ENCODE measurements at places on chromosomes 7 and 10. TPM values are rescaled to one million over a fixed set of nuclear protein-coding genes. Genes with fewer than 3 reads are reported as not detected.

Gene CRHR2
- 0.39 TPM for total RNA-seq

Gene IGFBP1
- not detected for total RNA-seq

Gene TMEM130
- 0.81 TPM for total RNA-seq

Gene NAT16
- 1.4 TPM for total RNA-seq

- H3K27ac ChIP-seq, result no peak overlapping the region
- peaks cover 50% of the 10 kb centered on the region for H3K4me1 ChIP-seq
- DNase-seq, result no peak
- no peak overlapping the region for H3K4me3 ChIP-seq
Measured at GRCh38 chr7:43645699-43646226, 62.9 kb downstream of the STK17A start.

- DNase-seq, result no peak
- no peaks in the 10 kb centered on the region for H3K36me3 ChIP-seq
- peak overlapping the region; percentile 69 for H3K27ac ChIP-seq
Measured at GRCh38 chr10:92750791-92751533, 61.2 kb downstream of the HHEX start.

DNA sequence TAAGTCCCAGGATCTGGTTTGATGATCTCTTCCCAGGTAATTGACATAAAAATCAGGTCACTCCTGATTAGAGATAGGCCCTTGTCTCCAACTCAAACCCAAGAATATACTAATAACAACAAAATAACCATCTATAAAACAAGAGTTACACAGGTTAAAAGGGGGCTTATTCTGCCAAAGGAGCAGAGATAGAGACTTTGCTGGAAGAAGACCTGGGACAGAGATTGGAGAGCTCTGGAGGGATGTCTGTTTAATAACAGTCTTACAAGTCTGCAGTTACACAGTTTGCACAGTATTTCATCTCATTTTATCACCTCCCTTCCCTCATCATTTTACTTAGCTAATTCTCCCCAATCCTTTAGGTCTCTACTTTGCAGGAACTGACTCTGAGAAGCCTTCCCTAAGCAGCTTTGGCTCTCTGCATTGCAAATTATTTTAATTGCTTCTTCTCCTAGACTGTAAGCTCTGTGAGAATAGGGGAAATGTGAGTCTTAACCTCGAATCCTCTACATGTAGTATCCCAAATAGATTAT, 3.7 kb upstream of the ZNF438 start:
- H3K27ac ChIP-seq, result no peak overlapping the region
- H3K36me3 ChIP-seq, result no peaks in the 10 kb centered on the region

Gene DKK1
- 1.7 TPM for total RNA-seq

GRCh38 chr10:51100221-51100620, 25.9 kb downstream of the PRKG1 start:
- peaks cover 12% of the 10 kb centered on the region for H3K4me1 ChIP-seq
- no peak overlapping the region for H3K27ac ChIP-seq
- no peaks in the 10 kb centered on the region for H3K36me3 ChIP-seq
- no peak overlapping the region for H3K4me3 ChIP-seq

DNA sequence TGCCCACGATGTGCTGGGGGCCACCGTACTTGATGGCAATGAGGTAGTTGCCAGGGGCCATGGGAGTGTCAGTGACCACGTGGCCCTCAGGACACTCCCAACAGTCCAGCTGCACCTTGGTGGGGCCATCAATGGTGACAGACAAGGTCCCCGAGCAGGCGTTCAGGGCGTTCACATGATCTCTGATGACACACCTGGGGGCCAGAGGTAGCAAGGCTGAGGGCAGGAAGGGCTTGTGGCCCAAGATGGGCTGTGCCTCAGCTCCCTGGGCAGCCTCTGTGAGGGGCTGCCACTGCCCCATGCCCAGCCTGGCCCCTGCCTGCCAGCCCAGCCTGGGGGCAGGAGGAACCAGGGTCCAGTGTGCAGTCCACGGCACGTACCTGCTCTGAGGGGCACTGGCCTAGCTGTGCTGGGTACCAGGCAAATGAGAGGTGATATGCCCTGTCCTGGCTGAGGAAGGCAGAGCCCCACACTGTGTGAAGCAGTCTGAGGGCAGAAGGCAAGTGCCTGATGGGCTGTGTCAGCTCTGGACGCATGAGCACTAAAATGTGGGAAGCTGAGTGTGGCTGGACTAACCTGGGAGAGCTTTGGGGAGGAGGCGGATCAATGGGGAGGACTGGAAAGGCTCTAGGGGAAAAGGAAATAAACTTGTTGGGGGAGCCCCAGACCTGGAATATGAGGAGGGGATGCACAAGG, 3.5 kb upstream of the KCP start:
- no peaks in the 10 kb centered on the region for H3K36me3 ChIP-seq
- no peak overlapping the region for H3K27ac ChIP-seq
- no peak overlapping the region for H3K4me3 ChIP-seq
- peaks cover 19% of the 10 kb centered on the region for H3K27me3 ChIP-seq

GRCh38 chr10:124300224-124300623, 118.5 kb downstream of the OAT start:
- no peaks in the 10 kb centered on the region for H3K4me1 ChIP-seq

DNA sequence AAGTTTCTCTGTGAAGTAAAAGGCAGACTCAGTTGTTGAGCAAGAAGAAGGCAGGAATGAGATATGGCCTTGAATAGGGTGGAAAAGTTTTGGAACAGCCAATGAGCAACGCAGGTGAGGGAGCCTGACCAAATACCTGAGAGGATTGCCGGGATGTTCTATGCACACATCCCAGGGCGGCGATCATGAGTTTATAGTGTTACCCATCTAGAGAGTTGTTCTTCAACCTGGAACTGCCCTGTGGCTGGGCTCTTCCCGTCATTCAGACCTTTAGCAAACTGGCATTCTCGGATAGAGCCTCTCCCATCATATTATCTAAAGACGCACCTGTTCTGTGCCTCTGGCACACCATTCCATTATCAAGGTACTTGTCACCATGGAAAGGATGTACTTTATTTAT, 103.0 kb upstream of the KIF5B start:
- no peak overlapping the region for H3K27ac ChIP-seq
- H3K4me1 ChIP-seq, result no peaks in the 10 kb centered on the region
- no peak overlapping the region for H3K4me3 ChIP-seq
- DNase-seq, result no peak
- H3K27me3 ChIP-seq, result no peaks in the 10 kb centered on the region

DNA sequence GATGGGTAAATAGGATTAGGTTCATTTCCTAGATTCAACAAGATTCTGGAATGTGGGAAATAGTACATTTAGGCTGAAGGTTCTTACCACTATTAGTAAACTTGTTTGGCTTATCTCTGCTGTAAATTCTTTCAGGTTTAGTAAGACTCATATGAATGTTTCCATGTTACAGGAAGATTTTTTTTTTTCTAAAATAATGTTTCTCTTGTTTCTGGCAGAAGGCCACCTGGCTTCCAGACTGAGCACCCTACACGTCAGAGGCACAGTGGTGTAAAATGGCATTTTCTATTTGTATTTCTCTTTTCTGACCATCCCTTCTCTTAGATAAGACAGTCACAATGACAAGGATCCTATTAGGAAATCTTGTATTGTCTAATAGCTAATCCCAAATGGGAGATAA, 22.7 kb upstream of the AASS start:
- no peak overlapping the region for H3K27ac ChIP-seq
- no peaks in the 10 kb centered on the region for H3K36me3 ChIP-seq
- no peak for DNase-seq

GRCh38 chr7:92835261-92835850, 1.0 kb downstream of the CDK6 start:
- H3K4me3 ChIP-seq, result peak overlapping the region; percentile 91
- no peaks in the 10 kb centered on the region for H3K27me3 ChIP-seq
- peak overlapping the region; percentile 41 for H3K27ac ChIP-seq
- peak; percentile 64 for DNase-seq
- no peaks in the 10 kb centered on the region for H3K36me3 ChIP-seq
- H3K4me1 ChIP-seq, result peaks cover 6% of the 10 kb centered on the region

GRCh38 chr10:106506526-106507283, 657.8 kb downstream of the SORCS1 start:
- H3K27me3 ChIP-seq, result no peaks in the 10 kb centered on the region
- no peaks in the 10 kb centered on the region for H3K4me1 ChIP-seq
- H3K4me3 ChIP-seq, result no peak overlapping the region
- DNase-seq, result no peak
- no peaks in the 10 kb centered on the region for H3K36me3 ChIP-seq

DNA sequence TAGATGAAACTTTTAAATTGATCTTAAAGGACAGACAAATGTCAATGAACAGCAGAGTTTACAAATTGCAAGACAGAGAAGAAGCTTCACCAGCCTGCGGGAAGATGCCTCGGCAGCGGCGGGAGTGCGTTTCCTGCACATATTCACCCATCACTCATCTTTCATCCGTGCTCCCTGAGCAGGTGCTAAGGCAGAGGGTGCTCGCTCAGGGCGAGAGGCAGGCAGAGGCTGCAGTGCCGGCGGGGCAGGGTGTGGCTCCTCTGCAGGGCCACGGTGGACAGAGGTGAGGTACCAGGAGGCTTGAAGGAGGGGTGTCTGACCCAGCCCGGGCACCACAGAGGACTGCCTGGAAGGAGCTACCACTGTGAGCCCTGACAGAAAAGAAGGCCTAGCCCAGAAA, 155.2 kb upstream of the PPP2R2D start:
- H3K4me3 ChIP-seq, result no peak overlapping the region
- no peak for DNase-seq

- H3K27me3 ChIP-seq, result no peaks in the 10 kb centered on the region
- H3K4me1 ChIP-seq, result no peaks in the 10 kb centered on the region
- H3K4me3 ChIP-seq, result no peak overlapping the region
- no peaks in the 10 kb centered on the region for H3K36me3 ChIP-seq
- H3K27ac ChIP-seq, result no peak overlapping the region
- DNase-seq, result no peak
Measured at GRCh38 chr10:17548162-17548561, 69.0 kb downstream of the HACD1 start.

Gene CACNB2
- 6.7 TPM for total RNA-seq

Gene RHEB
- 88.3 TPM for total RNA-seq

All from thyroid gland (tissue), 4 donors.